ENCODE measurements at places on chromosomes 1 and 21. TPM values are rescaled to one million over a fixed set of nuclear protein-coding genes. Genes with fewer than 3 reads are reported as not detected.

The MAP10 gene
- polyA plus RNA-seq: 1.1 TPM

The ATP5PB gene
- 661 TPM for polyA plus RNA-seq

The DISP3 gene
- polyA plus RNA-seq: 0.22 TPM

The CELA2A gene
- 0.09 TPM for polyA plus RNA-seq
